ENCODE measurements at places on chromosomes 5 and 9.

GRCh38 chr9:110738982-110739381 lies 70.4 kb downstream of the MUSK start:
- no peak for DNase-seq

DNA sequence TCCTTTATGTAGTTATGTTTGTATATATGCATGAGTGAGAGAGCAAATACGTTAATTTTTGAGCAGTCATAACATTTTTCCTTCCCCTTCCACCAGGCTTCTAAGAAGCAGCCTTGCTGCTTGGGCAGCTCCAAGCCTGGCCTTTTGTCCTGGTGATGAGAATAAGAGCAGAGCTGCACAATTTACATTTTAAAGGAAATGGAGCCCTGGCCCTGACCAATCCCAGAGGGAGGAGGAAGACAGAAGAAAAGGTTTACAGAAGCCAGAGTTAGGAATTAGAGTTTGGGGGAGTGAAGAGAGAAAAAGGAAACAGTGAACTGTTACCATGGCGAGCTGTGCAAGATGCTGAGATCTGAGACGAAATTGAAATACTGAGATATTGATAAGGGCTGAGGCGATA lies 25.3 kb upstream of the EFNA5 start:
- DNase-seq: no peak

- no peak for DNase-seq
Observed at GRCh38 chr9:95157481-95158151, 159.9 kb downstream of the FANCC start.

DNA sequence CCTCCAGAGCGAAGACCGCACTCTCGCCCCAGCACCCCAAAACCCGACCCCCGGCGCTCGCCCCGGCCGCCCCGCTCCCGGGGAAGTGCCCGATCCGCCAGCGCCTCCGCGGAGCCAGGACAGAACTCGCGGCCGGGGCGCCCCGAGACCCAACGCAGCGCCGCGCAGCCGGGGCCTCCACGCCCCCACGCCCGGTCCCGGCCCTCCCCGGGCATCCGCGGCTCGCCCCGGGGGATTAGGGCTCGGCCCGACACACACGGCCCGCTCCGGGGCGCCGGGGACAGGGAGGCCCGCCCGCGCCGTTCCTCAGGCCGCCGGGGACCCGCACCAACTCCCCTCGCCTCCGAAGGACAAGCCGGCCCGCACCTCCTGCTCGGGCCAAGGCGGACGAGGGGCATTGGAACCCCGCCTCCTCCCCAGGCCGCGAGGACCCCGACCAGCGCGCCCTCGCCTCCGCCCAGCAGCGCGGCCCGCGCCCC lies 544 bp downstream of the FNBP1 start:
- DNase-seq: no peak

- no peak for DNase-seq
Observed at GRCh38 chr9:38707885-38708637, 11.9 kb downstream of the FAM240B start.

DNA sequence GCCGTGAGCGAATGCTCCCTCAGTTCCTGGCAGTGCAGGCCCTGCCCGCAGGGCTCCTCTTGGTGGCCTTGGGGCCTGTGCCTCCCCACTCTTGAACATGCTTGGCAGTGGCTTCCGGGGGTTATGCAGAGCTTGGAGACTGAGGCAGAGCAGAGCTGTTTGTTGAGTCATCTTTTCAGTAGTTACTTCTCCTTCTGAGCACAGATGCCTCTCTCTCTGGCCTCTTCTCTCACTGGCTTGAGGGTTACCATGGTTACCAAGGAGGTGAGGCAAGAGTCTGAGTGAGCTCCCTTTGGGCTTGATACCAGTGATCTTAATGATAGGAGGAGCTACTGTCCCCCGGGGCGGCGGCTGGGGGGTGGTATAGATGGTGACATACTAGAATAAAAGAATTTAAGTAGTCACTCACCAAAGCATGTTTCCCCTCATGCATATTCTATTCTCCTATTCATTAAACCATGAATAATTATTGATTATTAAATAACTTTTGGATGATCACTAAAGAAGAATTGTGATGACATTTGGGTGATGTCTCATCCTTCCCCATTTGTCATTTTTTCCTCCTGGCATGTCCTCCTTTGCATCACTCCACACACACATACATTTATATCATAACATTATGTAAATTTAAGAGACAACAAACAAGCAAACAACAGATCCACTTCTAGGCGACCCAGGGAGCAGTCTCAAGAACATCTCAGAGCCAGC lies 111.1 kb downstream of the ARHGAP26 start:
- DNase-seq: no peak

DNA sequence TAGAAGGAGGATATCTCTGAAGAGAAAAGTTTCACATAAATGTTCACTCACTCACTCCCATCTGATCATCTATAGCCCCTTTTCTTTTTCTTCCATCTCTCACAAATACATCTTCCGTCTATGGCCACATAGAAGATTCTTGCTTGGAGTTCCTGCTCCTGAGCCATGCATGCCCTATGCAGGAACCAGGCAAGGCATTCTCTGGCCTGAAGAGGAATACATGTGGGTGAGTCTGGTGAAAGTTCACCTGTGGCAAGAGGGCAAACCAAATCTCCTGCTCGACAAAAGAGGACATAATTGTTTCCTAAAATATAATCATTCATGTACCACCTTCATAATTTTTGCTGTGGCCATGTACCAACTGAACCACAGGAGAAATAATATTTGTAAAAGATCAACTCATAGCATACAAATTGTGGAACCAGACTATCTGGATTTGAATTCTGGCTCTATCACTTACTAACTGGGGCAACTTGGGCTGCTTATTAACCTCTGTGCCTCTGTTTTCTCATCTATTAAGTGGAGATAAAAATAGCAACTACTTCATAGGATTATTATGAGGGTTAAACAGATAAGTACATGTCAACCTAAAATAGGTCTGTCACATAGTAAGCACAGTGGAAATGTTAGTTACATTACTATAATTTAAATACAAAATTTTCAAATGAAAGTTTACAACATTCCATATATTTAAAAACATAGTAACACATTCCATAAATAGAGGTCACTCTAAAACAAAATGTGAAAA lies 121.2 kb upstream of the NFIB start:
- no peak for DNase-seq

DNA sequence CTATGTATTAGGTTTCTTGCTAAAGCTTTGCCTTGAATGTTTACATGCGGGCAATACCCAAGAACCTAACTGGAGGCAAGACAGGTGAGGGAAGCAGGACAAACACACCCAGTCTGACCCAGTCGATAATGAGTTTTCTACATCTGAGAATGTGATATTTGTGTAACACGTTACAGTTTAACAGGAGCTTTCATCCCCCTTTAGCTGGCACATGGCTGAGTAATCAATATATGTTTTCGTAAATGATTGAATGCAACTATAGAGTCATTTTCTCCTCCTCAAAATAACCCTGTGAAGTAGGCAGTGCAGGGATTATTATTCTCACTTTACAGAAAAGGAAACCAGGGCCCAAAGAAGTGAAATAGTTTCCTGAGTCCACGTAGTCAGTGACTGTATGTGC lies 84.7 kb upstream of the HTR4 start:
- no peak for DNase-seq

- DNase-seq: no peak
Observed at GRCh38 chr5:83049370-83049885, 27.8 kb downstream of the TMEM167A start.

DNA sequence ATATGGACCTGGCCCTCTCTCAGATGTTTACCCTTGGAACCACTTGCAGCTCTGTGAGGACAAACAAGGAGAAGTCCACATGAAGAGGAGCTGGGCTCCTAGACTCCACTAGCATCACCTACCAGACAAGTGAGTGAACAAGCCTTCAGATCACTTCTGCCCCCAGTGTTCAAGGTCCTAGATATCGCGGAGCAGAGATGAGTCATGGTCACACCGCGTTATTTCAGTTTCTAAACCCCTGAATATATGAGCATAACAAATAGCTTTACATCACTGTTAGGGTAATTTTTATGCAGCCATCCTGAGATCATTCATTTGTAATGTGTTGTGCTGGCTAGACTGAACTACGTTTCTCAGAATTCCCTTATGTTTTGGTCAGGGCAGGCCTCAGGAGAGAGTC lies 77.0 kb upstream of the DAP start:
- DNase-seq: no peak

DNA sequence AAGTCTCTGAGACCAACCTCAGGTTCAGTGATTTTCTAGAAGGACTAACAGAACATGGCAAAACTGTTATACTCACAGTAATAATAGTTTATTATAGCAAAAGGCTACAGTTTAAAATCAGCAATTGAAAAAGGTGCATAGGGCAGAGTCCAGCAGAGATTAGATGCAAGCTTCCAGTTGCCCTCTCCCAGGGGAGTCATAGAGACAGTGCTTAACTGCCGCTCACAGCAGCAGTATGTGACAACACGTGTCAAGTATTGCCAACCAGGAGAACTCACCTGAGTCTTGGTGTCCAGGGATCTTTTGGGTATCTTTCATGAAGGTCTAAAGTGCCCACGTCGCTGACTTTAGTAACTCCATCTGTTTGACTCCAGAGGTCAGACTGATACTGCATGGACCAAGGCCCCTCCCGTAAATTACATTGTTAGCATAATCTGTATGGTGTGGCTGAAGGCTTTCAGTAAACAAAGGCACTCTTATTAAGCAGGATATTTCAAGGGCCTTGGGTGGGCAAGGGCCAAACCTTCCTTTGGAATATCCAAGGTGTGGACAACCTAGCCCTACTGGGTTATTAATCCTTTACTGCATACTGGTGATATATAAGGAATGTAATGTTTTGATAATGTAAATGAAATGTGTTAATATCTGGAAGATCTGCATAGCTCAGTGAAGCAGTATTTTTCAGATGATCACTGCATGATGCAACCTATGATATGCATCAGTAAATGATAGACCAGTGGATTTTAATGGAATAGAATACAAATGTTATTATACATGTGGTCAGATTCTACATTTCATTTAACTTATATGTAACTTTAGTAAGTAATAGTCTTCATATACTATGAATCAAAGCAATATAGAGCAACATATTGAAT lies 44.0 kb downstream of the RASA1 start:
- DNase-seq: no peak

DNA sequence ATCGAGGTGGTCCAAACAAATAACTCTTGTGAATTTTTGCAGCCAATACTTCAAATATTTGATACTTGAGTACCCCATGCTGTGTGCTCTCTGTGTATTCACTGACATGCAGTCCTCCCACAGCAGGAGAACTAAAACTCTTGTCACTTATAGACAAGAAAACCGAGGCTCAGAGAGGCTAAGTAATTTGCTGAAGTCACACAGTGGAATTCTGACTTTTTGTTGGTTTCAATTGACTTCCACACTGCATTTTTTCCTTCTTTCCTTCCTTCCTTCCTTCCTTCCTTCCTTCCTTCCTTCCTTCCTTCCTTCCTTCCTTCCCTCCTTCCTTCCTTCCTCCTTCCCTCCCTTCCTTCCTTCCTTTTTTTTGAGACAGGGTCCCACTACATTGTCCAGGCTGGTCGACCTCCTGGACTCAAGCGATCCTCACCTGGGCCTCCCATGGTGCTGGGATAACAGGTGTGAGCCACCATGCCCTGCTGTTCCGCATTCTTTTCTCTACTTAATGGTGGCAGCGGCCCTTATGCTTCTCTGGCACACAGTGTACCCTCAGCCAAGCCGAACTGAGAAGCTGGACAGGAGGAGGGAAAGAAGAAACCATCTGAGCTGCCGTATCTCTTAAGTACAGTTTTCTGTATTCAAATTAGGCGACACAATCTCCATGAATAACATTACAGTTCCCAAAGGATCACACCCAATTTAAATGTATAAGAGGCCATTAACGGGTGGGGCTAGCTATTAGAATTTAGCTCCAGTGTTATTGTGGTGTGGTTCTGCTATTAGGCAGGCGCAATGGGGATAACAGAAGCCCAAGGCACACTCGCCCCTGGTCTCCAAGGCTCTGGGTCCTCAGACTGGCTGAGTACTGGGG lies 38.4 kb upstream of the GRHPR start:
- no peak for DNase-seq

DNA sequence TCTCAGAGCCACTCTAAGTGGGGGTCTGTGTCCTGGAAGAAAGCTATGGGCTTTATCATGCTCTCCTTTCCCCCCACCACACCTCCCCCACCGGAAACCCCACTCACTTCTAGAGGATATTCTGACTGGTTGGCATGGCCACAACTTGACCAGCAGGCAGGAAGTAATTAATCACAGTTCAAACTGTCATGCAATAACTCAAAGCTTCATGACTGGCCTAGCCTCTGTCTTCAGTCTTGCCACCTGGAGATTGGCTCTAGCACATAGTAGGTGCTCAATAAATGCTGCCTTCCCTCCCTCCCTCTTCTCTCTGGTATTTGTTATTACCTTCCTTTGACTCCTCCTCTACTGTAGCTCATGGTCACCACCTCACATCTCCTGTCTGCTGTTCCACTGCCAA lies 124.7 kb downstream of the GABBR2 start:
- no peak for DNase-seq
